ENCODE measurements at places on chromosomes 5 and 9.

- peak; percentile 64 for DNase-seq
Observed at GRCh38 chr5:139091439-139092156, 106.6 kb downstream of the SIL1 start.

GRCh38 chr9:83431101-83432060, 106.8 kb downstream of the FRMD3 start:
- DNase-seq = no peak

DNA sequence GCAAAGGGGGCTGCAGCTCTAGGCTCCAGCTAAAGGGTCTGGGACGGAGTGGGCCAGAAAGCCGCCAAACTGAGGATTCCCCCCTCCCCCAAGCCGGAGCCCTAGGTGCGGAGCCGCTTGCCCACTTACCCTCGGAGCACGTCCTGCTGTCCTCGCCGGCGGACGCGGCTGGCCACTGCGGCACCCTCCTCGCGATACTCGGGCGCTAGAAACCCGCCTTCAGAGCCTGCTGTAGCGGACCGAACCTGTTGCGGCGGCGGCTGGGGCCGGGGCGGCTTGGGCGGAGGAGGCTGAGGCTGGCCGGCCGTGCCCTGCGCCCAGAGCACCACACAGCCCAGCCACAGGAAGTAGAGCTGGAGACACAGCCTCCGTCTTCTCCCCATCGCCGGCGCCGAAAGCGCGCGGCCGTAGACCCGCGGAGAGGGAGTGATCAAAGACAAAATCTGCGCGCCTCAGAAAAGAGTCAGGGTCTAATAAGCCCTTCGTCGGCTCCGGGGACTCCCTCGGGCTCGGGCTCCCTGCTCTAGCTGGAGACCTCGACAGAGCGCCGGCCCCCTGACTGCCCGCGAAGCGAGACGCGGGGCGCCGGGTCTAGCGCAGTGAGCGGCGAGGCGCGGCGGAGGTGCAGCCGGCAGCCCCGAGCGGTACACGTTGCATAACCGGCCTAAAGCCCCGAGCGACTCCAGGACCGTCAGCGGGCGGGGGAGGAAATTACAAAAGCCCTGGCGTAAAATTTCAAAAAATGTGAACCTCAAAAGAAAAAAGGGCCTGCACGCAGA, 635 bp downstream of the FBN2 start:
- peak; percentile 44 for DNase-seq

GRCh38 chr9:6576987-6577386, 68.5 kb downstream of the GLDC start:
- DNase-seq = no peak

DNA sequence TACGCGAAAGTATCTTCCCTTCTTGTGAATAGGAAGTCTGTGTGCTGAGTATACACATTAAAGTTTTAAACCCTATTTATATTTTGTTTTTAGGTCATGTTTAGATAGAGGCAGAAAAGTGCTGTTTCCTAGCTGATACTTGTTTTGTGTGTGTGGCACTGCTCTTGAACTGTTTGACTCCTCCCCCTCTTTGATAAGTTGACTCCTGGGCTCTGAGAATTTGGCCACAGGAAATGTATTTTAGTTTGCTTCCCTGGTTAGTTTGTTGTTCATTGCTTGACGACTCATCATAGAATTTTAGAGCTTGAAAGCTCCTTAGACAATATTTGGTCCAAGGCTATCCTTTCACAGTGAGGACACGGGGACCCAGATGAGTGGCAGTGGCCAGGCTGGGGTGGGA, 2.0 kb upstream of the CDC14B start:
- DNase-seq = peak; percentile 34

DNA sequence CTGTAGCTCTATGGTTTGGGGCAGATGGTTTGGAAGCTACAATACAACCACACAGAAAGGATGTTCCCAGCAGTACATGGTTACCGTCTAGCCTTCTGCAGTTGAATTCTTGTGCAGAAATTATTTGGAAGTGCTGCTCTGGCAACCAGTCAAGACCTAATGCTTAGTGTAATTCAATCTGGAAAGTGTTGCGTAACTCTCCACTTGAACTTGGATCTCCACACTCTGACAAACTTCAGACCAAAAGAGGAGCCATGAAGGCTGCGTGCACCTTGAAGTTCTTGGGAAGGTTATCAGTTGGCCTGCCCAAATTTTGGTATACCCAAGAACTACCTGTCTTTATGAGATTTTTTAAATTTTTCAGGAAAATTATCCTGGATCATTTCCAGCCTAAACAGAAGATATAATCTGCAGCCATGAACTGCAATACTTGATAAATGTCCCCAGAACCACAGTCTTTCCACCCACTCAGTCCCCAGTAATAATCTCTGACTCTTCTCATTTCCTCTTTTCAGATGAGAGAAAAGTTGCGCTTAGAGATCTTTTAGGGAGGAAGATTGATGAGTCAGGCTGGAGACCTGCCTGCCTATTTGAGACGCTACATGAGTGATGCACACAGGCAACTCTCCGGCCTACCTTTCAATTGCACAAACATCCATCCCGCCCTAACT, 159.9 kb downstream of the FANCC start:
- DNase-seq = peak; percentile 54

DNA sequence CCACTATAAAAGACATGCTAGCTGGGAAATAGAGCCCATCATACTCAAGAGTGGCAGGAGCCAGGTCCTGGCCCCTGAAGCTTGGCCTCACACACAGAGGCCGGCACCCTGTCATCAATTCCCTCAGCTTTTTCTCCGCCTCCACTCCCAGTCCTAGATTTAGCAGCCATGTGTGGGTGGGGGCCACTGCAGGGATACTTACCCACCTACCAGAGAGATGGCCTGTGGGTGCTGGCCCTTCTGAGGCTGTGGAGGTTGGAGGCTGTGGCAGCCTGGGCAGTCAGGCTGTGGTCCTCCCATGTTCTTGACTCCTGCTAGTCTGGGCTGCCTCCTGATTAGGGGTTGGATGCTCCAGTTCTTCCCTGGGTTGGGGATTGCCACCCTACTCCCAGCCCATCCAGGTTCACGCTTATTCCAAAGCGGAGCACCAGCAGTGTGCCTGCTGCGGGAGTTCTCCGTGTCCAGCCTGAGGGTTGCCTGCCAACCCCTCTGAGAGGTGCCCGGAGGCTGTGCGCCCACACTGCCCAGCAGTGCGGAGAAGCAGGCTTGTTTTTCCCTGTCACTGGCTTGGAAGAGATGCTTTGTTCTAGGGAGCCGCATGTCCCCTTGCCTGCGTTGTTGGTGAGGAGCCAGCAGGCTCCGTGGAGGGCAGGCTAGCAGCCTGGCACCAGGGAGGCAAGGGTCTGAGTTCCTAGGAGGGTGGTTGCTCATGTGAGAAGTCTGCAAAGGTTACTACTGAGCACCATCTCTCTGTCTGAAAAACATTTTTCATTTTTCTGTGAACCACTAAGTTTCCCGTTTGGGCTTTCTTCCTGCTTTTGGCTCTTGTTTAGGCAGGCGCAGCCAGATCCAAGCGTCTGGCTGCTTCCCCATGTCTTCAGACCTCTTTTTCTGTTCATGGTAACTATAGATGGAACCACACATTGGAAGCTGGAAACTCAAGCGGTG, 7.5 kb downstream of the SLC22A5 start:
- DNase-seq = no peak

DNA sequence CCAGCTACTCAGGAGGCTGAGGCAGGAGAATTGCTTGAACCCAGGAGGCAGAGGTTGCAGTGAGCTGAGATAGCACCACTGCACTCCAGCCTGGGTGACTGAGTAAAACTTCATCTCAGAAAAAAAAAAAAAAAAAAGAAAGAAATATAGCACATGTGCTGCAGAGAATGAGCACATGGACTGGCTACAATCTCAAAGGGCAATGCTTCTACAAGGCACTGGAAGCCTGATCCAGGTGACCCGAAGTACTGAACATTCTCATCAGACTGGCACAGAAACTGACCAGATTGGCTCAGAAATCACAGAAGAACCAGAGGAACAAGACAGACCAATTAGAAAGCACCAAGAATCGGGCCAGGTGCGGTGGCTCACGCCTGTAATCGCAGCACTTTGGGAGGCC, 4.8 kb downstream of the DYNC2I2 start:
- no peak for DNase-seq

DNA sequence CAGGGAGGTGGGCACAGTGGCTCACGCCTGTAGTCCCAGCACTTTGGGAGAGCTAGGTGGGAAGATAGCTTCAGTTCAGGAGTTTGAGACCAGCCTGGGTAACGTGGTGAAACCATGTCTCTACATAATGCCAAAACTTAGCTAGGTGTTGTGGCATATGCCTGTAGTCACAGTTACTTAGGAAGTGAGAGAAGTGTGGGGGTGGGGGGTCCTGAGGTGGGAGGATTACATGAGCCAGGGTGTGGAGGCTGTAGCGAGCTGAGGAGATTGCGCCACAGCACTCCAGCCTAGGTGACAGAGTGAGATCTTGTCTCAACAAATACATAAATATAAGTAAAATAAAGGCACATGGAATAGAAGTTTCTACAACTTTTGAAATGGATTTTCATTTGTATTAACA, 23.1 kb downstream of the VCAN start:
- DNase-seq = no peak

GRCh38 chr9:34982361-34982760, 7.2 kb upstream of the DNAJB5 start:
- no peak for DNase-seq

DNA sequence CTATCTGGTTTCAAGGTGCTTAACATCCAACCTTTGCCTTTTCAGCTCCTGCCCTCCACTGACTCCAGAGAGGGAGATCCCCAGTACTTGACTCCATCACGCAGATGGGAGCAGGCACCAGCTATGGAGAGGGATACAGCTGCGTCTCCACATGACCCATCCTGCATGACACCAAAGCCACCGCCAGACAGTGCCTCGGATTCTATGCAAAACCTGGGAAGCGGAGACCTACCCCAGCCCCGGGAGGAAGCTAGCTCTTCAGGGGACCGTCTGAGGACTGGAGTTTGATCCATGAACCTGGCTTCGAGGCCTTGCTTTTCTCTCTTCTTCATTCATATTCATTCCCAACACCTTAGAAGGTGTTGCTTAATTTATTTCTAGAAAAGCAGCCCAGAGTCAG, 24.8 kb downstream of the HRH2 start:
- no peak for DNase-seq

- no peak for DNase-seq
Observed at GRCh38 chr5:103510851-103511553, 51.6 kb downstream of the NUDT12 start.
